ENCODE measurements at places on chromosomes 11 and 22. TPM values are rescaled to one million over a fixed set of nuclear protein-coding genes. Genes with fewer than 3 reads are reported as not detected.

The APOL3 gene
- 69.2 TPM for total RNA-seq

- DNase-seq = no peak
Observed at GRCh38 chr22:33221568-33221967, 163.4 kb upstream of the SYN3 start.

- no peak for DNase-seq
Observed at GRCh38 chr11:32447252-32447651, 11.9 kb upstream of the WT1 start.

GRCh38 chr11:134849833-134850232, 437.8 kb upstream of the B3GAT1 start:
- no peak for DNase-seq

The SMTNL1 gene
- total RNA-seq = not detected

DNA sequence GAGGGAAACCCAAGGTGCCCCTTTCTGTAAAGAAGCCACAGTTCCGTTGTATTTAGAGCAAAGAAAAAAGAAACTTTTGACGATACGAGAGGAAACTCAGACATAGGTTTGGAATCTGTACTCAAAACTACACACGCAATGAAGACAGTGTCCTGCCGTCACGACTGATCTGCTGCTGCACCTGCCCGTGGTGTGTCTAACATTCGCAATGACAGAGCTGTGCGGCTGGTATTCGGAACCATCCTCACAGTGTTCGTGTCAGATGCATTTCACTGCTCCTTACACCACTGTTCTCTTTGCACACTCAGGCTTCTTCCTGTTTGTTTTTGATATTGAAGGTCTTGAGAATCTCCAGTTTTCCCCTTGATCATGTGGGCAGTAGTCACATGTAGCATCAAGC, 84.8 kb downstream of the RTL6 start:
- peak; percentile 30 for DNase-seq

GRCh38 chr11:79461144-79461543, 20.3 kb upstream of the TENM4 start:
- no peak for DNase-seq

The VPS37C gene
- 21.6 TPM for total RNA-seq

The PGA5 gene
- total RNA-seq = 0.42 TPM

DNA sequence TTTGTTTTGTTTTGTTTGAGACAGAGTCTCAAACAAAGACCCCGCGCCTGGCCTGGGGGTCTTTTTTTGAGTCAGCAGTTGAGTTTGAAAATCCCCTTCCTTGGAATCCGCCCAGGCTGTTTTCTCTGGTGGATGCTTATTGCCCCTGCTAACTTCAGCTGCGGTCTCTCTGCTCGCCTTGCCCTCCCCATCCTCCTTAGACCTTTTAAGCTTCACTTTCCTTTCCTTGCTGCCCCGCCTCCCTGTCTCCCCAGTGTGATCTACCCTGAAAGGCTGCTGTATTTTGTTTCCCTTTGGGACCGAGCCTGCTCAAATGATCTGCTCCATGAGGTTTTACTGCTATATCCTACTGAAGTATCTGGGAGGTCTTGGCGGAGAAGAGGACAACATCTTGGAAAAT, 2.5 kb downstream of the USP18 start:
- DNase-seq = no peak

DNA sequence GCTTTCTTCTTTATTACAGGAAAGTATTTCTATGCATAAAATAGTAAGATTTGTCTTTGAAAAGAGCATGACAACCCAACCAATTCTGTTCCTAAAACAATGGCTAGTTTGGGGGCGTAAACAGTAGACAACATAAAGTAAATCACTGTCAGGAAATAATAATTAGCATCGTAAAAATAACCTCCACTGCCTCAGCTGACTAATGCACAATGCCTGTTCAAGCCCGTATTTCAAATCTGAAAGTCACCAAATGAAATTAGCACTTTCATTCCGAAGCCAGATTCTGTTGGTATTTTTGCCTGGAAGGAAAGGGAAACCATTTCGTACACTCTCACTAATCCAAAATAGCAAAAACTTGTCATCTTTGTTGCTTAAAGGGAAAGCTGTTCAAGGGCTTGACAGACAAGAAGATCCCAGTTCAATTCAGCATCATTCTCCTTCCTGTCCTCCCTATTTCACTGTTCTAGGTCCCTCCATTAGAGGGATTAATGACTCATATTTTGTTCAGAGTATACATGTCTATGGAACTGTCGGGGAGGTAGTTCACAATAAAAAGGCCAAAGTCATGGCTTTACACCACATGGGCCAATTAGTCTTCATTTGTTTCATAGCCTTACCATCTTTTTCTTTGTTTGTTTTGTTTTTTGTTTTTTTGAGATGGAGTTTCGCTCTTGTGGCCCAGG, 154.7 kb downstream of the CADM1 start:
- no peak for DNase-seq

GRCh38 chr11:74307434-74307833, 4.0 kb downstream of the P4HA3 start:
- no peak for DNase-seq

- no peak for DNase-seq
Observed at GRCh38 chr11:76249195-76249741, 43.0 kb upstream of the WNT11 start.

DNA sequence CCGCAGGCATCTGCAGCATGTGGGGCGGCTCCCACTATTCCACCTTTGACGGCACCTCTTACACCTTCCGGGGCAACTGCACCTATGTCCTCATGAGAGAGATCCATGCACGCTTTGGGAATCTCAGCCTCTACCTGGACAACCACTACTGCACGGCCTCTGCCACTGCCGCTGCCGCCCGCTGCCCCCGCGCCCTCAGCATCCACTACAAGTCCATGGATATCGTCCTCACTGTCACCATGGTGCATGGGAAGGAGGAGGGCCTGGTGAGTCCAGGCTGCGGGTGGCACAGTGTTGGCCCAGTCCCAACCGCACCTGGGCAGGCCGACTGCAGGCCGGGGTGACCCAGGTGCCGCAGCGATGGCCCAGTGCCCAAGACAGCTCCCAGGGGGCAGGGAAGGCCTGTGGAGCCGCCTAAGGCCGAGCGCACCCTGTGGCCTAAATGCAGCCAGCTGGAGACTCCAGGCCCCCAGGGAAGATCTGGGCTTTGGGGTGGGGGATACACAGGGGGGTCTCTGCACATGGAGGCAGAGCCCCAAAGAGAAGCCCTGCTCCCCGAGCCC, 31.3 kb downstream of the MUC5B start:
- no peak for DNase-seq

- no peak for DNase-seq
Observed at GRCh38 chr11:120652705-120653335, 141.3 kb downstream of the GRIK4 start.
